ENCODE measurements at places on chromosomes 7 and 10.
A peak's percentile ranks its signal among the peaks of the same experiment; 100 is the strongest.

GRCh38 chr7:18437101-18437500 is 58.4 kb upstream of the HDAC9 start:
- no peak for DNase-seq

GRCh38 chr10:122253605-122254004 is 17.5 kb upstream of the BTBD16 start:
- DNase-seq = no peak

GRCh38 chr7:116315293-116315692 is 105.0 kb downstream of the TES start:
- DNase-seq = no peak

DNA sequence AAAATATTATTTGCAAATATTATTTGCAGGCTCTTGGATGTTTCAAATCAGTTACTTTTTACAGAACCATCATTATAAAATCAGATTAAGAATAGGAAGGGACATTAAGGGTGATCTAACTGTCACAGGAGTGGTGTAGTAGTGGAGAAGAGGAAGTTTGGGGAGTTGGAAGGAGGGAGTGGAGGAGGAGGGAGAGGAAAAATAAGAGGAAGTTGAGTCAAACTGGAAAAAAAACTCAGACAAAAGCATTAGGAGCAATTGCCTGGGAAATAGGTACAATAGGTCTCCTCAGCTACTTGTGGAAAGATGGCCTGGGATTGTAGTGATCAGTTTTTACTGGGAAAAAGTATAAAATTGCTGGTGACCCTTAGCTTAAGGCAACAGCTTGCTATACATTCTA is 77.7 kb upstream of the GPR37 start:
- DNase-seq = no peak

- DNase-seq = peak; percentile 46
Observed at GRCh38 chr7:100568896-100569844, 4.5 kb downstream of the SAP25 start.

DNA sequence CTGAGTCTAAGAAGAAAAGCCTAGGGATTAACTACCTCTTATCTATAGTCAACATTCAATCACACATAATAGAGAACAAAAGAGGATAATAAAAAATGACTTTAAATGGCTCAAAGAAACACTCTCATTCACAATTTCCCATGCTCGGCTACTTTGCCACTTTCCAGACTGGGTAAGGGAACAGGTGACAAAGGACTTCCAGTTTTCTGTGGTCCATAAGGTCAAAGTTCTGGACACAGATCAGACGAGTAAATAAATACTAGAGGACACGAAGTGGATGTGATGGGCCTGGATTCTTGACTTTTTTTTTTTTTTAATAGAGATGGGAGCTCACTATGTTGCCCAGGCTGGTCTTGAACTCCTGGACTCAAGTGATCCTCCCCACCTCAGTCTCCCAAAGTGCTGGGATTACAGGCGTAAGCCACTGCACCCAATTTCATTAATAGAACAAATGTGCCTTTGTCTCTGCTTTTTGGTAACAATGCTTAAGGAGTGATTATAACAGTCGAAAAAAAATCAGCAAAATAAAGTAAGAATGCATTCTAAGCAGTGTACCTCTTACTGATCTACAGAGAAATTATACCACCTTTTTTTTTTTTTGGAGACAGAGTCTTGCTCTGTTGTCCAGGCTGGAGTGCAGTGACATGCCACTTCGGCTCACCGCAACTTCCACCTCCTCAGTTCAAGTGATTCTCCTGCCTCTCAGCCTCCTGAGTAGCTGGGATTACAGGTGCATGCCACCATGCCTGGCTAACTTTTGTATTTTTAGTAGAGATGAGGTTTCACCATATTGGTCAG is 70.6 kb downstream of the WAPL start:
- DNase-seq = no peak

- no peak for DNase-seq
Observed at GRCh38 chr10:7896297-7896696, 78.0 kb downstream of the TAF3 start.

- DNase-seq = no peak
Observed at GRCh38 chr7:52502281-52502680, 533.2 kb upstream of the POM121L12 start.

GRCh38 chr10:103125323-103126267 is 67.5 kb downstream of the NT5C2 start:
- DNase-seq = no peak

GRCh38 chr7:50781381-50782293 is 1.1 kb downstream of the GRB10 start:
- DNase-seq = no peak

- no peak for DNase-seq
Observed at GRCh38 chr7:127810696-127811660, 159.0 kb downstream of the SND1 start.

GRCh38 chr7:152949790-152950189 is 190.2 kb downstream of the ACTR3B start:
- no peak for DNase-seq

DNA sequence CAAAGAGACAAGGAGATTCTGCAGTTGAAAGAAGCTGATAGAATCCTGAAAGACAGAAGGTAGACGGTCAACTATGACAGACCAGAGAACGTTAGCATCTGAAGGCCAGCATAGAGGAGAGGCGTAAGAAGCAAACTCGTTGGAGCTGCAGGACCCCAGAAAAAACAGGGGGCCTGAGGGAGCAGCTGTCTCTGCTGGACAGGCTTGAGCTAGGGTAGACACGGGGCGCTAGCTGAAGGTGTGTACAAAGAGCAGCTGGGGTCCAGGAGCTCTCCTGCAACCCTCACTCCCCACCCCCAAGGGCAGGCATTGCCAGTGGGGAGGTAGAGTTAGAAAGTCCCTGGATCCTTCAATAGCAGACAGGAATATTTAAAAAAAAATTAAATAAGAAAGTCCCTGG is 14.6 kb upstream of the GDI2 start:
- no peak for DNase-seq

GRCh38 chr10:99630991-99631390 is 10.8 kb upstream of the SLC25A28 start:
- no peak for DNase-seq

- DNase-seq = no peak
Observed at GRCh38 chr7:138773817-138774216, 24.0 kb upstream of the TMEM213 start.

DNA sequence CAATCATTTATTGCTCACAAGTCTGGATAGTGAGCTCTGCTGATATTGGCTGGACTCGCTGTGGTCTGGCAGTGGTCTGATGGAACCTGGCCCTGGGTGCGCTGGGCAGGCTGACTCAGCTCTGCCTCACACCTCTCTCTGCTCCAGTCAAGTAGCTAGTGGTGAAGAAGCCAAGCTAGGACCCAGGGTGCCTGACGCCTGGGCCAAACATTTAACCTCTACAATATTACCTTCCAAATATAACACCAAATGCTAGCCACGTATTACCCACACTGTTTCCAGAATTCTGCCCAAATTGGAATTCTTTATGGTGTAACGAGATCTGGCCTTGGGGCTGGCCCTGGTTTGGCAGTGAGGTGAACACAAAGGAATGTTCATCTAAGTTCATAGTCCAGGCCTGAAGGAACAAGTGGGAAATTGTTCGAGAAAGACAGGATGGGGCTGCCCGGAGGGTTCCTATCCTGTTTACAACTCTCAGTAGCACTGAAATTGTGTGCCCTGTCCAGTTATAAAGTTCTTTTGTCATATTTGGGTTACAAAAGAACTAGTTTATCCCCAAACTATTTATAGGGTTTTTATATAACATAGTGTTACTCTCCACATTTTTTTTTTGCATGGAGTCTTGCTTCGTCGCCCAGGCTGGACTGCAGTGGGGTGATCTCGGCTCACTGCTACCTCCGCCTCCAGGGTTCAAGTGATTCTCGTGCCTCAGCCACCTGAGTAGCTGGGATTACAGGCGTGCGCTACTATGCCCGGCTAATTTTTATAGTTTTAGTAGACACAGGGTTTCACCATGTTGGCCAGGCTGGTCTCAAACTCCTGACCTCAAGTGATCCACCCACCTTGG is 16.3 kb downstream of the OR2AE1 start:
- DNase-seq = no peak

DNA sequence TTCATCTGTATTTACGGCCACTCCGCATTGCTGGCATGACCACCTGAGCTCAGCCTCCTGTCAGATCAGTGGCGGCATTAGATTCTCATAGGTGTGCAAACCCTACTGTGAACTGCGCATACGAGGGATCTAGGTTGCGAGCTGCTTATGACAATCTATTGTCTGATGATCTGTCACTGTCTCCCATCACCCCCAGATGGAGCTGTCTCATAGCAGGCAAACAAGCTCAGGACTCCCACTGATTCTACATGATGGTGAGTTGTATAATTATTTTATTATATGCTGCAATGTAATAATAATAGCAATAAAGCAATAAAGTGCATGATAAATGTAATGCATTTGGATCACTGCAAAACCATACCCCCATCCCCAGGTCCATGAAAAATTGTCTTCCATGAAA is 1172.9 kb upstream of the AUTS2 start:
- no peak for DNase-seq

DNA sequence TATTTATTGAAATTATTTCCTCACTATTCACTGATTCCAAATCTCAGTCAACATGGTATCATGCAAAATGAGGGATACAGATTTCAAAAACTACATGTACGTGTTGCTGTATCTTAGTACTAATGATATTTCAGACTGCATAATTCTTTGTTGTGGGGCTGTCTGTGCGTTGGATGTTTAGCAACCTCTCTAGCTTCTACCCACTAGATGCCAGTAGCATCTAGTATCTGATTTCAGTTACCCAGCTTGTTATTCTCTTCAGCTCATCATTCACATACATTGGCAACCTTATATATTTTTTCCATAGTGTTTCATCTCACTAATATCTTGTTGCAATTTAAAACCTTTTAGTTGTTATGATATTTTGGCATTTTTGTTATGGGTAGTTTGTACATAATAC is 22.5 kb upstream of the WASL start:
- DNase-seq = no peak

- DNase-seq = no peak
Observed at GRCh38 chr7:136086712-136087111, 109.6 kb upstream of the MTPN start.

DNA sequence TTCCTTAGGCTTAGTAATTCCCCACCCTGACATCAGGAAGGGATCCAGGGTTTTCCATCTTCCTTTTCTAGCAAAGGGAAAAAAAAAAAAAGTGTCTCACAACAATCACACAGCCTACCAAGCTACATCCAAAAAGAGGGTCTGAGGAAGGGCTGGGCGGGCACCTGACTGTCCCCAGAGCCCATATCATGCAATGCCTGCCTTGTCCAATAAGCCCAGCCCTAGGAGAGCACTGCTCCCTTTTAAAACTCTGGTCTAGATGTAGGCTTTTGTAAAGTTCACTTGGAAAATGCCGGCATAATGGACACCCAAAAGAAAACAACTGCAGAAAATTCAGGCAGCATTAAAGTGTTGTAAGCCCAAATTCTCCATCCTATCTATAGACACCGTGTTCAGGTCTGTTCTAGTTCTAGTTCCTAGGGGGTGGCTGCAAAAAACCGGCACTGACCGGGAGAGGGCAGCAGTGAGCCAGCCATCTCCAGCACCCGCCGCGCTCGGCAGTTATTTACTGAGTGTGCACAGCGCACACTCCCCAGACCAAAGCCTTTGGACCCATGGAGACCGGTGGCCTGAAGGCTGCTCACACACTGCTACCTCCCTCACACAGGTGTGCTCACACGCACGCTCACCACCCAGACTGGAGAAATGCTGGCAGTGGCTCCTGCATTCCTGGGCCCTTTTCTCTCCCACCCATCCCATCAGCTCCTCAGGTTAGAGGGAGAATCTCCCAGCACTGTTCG is 48.7 kb downstream of the PODXL start:
- DNase-seq = peak; percentile 69

DNA sequence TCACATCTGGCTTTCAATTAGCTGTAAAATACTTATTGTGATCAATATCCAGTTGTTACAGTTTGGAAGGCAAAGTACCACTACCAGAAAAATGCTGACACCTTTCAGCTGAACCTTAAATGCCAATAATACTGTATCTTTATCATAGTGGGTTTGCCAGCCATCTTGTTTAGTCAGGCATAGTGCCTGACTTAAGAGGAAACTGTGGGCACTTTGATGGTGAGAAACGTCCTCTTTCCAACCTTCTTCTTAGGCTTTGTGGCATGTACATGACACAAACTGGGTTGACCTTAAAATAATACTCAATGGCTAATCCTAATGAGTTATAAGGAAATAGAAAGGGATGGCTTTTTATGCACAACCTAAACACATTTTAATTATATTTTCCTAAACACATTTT is 52.3 kb upstream of the PRR15 start:
- DNase-seq = no peak

DNA sequence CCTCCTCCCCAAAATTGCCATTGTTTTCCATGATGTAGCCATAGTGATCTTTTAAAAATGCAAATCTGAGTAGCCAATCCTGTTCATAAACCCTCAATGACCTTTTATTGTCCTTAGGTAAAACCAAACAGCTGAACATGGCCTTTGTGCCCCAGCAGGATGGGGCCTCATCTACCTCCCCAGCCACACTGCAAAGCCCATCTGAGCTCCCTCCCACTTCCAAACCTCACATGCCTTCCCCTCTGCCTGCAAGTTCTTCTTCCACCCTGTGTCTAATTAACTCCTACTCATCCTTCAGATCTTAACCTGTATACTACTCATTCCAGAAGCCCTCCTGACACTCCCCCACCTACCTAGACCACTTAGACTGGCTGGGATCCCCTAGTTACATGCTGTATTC is 178.8 kb upstream of the NPVF start:
- DNase-seq = no peak

- no peak for DNase-seq
Observed at GRCh38 chr10:82867056-82867455, 992.1 kb downstream of the NRG3 start.

DNA sequence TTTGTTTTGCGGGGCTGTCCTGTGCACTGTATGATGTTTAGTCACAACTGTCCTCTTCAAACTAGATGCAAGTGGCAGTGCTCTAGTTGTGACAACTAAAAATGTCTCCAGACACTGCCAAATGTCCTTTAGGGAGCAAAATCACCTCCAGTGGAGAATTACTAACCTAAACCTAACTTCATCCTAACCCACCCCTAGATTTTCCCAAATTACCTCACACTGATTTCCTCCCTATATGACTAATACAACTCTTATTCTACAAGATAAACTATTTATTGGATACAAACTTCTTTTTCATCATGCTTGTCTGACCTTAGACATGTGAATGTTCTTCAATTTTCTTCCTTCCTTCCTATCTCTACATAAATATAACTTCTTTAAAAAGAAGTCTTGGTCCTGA is 26.4 kb downstream of the PNPLA8 start:
- DNase-seq = no peak

GRCh38 chr7:131562941-131563340 is 6.5 kb upstream of the PODXL start:
- DNase-seq = no peak

GRCh38 chr7:149683181-149683580 is 90.2 kb downstream of the ZNF467 start:
- DNase-seq = no peak

DNA sequence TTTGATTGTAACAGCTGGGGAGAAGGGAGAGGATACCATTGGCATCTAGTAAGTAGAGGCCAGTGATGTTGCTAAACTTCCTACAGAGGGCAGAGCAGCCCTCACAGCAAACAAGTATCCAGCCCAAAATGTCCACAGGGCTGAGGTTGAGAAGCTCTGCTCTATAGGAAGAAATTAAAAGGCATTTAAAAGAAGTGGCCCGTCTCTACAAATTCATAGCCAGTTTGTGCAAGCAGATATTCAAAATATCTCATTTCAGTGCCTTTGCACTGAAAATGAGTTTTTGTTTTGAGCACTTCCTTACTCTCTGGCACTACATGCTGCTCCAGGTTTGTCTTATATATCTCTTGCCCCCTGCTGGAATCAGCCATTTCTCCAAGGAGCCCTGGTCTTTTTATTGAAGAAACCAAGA is 330.0 kb downstream of the BBS9 start:
- DNase-seq = no peak
